ENCODE measurements at places on chromosomes 5 and 9. TPM values are rescaled to one million over a fixed set of nuclear protein-coding genes. Genes with fewer than 3 reads are reported as not detected.

DNA sequence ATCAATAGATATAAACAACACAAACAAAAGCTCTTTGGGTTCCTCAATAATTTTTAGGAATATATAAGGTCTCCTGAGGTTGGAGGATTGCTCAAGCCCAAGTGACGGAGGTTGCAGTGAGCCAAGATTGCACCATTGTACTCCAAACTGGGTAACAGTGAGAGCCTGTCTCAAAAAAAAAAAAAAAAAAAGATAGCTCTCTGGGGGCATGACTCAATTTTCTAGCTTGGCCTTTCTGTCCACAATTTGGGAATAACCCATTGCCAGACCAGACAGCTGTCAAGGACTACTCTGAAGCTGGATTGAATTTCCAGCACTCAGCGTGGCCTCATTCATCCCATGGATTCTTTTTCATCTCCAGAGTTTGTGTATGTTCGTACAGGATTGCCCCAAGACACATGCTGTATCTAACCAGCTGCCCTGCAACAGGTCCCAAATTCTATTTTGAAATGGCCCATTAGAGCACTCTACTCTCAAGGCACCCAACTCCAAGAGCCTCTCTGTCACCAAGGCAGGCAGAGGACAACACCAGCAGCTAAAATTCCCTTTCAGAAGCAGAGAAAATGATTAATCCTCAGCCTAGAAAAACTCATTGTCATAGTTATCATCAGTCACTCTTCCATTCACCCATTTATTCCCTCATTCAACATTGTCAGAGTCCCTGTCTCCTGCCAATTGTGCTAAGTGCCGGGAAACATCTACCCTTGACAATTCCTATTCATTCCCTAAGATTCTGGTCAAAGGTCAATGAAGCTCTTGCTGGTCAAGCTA, 8.7 kb downstream of the FAM193B start:
- DNase-seq, result no peak

DNA sequence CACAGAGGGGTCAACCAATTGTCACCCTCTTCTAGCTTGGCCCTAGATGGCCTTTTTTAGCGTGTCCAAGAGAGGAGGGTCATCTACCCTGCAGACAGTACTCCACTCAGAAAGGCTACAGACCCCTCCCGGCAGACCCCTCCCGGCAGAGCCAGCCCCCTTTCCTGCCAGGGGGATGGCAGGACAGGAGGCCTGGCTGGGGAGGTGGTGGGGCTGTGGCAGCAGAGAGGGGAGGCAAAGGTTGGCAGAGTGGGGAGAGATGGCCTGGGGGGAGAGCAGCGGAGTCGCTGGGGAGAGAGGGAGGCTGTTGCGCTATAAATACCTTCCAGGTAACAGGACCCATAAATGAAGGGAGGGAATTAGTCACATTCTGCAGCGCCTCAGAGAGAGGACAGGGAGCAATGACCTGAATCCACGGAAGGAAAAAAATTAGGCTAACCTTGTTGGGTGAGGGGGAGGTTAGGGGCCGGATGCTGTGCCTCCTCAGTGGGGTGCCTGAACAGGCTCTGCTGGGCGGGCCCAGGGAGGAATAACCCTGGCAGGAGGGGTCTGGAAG, 32.9 kb upstream of the PSD2 start:
- DNase-seq, result no peak

DNA sequence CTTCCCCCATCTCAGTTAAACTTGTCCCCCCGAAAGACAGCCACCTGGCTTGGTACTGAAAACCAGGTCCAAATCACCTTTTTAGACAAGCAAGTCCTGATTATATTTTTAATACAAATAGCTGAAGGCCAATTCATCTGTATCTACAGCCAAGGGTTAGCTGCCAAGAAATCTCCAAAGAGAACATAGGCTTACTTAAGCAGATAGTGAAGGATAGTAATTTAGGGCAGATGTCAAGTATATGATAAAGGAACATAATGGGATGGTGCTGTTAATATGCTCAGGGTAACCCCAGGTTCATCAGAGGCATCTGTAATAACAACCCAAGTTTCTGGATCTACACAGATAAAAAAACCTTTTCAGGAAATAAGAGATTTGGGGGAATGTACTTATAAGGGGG, 133.0 kb downstream of the EBF1 start:
- no peak for DNase-seq

- no peak for DNase-seq
Observed at GRCh38 chr5:89117124-89117644, 234.2 kb upstream of the MEF2C start.

DNA sequence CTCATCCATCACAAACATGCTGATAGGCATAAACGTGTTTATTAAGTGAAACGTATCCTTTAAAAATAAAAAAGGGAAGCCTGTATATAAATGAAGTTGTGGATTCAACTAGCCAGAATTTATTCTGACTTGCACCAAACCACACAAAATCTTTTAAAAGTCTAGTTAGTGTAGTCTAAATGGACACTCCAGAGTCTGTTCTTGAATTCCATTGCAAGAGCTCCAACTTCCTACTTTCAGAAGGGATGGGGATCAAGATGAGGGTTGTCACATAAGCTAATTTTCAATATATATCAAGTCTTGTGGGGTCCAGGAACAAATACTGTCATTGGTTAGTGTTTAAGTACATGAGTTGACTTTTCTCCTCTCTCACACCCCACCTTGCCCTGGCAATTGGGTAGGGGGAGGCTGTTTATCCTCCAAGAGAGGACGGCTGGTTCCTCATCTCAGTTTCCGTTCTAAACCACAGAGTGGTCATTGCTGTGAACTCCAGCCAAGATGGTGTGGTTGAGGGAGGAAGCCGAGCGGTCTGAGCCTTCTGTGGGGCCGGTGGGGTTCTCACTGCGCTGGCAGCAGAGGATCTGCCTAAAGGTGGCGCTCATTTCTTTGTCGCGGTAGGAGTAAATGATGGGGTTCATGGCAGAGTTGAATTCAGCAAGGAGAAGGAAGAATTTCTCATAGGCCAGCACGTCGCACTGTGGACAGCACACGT, 163.2 kb downstream of the LPAR1 start:
- no peak for DNase-seq

DNA sequence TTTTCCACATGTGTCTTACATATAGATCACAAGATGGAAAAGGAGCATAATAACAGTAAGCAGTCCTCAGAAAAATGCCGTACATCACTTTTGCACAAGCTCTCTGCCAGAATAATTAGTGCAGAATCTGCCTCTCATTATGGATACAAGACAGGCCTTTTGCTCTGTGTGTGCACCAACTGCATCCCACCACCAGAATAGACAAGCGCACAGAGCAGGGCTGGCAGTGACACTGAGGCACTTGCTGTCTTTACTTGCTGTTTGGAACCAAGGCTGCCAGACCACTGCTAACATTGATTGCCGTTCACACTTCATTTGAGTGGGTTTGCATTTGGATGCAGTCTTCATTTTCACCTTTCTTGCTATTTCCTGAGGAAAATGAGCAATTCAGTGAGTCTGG, 741.3 kb downstream of the TLE1 start:
- DNase-seq, result no peak

- DNase-seq, result no peak
Observed at GRCh38 chr5:56147659-56148230, 85.4 kb downstream of the ANKRD55 start.

- DNase-seq, result no peak
Observed at GRCh38 chr9:34443976-34444375, 14.4 kb downstream of the FAM219A start.

- DNase-seq, result no peak
Observed at GRCh38 chr5:377326-377981, 55.9 kb downstream of the AHRR start.

DNA sequence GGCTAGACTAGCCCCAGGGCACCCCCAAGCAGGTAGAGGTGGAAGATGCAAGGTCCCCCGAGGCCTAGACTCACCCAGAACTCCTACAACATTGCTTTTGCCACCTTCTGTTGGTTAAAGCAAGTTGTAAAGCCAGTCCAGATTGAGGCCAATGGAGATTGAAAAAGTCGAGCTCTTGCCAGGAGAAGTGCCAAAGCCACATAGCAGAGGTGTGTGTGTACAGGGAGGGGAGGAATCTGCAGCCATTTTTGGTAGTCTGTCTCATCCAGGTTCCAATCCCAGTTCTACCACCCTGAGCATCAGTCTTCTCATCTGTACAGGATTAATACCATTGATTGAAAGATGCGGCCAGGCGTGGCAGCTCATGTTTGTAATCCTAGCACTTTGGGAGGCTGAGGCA, 12.3 kb upstream of the URM1 start:
- DNase-seq, result no peak

- no peak for DNase-seq
Observed at GRCh38 chr5:157290156-157290980, 24.4 kb downstream of the CYFIP2 start.

PCDHGA8 gene
- total RNA-seq, result 3.8 TPM

EFNA5 gene
- total RNA-seq, result 1.5 TPM

CCDC171 gene
- 5.6 TPM for total RNA-seq

INSL6 gene
- total RNA-seq, result not detected

SUSD3 gene
- total RNA-seq, result 42.4 TPM
